ENCODE measurements at places on chromosomes 7 and 10.

GRCh38 chr7:99106411-99106810 is 37.5 kb downstream of the SMURF1 start:
- DNase-seq = no peak

DNA sequence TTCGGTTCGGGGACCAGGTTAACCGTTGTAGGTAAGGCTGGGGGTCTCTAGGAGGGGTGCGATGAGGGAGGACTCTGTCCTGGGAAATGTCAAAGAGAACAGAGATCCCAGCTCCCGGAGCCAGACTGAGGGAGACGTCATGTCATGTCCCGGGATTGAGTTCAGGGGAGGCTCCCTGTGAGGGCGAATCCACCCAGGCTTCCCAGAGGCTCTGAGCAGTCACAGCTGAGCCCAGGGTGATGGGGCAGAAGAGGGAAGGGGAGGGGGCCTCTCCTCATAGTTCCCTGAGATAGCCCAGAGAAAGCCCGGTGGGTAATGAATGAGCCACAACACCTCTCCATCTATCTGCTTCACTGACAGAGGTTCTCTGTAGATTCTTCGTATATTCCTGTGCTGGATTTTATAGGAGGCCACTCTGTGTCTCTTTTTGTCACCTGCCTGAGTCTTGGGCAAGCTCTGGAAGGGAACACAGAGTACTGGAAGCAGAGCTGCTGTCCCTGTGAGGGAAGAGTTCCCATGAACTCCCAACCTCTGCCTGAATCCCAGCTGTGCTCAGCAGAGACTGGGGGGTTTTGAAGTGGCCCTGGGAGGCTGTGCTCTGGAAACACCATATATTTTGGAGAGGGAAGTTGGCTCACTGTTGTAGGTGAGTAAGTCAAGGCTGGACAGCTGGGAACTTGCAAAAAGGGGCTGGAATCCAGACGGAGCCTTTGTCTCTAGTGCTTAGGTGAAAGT is 16.4 kb downstream of the PRSS2 start:
- no peak for DNase-seq

DNA sequence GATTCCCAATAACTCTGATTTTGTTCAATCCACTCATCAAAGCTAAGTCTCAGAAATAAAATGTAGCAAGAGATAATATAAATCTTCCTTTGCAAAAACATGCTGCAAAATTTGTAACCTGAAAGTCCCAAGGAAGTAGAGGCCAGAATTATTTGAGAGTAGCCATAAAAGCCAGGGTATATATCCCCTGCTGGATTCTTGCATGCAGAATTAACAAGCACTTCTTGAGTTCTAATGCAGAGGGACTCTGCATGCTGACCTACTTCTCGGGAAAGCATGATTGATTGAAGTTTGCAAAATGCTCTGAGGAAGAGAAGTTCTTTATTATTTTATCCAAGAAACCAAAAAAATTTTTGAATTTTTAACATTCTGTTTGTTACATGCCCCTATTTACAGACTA is 121.6 kb downstream of the THSD7A start:
- no peak for DNase-seq

GRCh38 chr10:86946213-86947155 is 10.9 kb downstream of the MMRN2 start:
- no peak for DNase-seq

GRCh38 chr10:119364645-119365600 is 157.6 kb downstream of the GRK5 start:
- DNase-seq = no peak

DNA sequence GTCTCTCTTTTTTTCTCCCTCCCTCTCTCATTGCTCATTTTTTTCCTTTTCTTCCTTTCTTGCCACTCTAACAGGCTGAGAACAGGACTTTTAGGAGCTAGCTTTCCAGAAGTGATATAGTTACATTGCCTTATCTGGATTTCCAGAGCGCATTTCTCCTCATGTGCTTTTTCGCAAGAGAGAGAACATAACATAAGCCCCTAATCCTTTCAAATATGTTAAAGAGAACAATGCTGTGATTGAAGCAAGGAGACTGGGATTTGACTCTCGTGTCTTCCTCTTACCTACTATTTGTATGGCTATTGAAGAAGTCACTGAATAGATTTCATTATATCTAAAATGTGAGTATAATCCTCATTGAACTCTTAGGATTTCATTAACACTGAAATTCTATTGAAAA is 101.2 kb upstream of the PRPS1L1 start:
- no peak for DNase-seq

- no peak for DNase-seq
Measured at GRCh38 chr7:67306331-67306730, 309.7 kb downstream of the TYW1 start.

- DNase-seq = no peak
Measured at GRCh38 chr7:139744768-139745677, 32.8 kb downstream of the HIPK2 start.

DNA sequence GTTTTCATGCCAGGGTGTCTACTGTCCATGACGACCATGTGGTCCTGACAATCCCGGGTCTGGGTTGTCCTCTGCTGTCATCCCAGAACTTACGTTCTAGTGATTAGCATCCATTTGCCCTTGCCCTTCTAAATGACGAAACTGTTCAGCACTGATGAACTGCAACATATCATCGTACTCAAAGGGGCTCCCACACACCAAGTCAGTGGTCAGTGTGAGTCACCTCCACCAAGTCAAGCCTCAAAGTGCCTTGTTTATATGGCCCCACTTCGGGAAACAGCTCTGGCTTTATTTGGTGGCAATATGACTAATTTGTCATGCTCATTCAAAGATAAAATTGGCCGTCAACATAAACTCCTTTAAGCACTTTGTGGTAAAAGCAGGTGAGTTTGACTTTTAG is 110.7 kb downstream of the FRMD4A start:
- no peak for DNase-seq

GRCh38 chr10:75525067-75525466 is 93.6 kb downstream of the LRMDA start:
- DNase-seq = no peak

DNA sequence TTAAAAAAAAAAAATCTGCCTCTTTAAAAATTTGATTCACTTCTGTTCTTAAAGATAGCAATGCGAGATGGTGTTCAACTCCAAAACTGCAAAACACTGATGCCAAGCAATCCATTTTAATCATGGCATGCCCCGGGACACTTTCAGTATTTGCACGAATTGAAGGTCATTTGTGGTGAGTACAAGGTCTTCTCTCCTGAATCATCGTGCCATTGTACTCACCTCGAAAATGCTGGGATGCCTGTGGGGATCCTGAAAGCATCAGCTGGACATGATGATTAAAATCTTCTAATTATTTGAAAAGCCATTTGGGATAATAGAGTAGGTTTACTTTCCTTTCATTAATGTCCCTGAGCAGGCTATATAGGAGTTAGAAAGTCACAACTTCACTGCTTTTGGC is 125.1 kb upstream of the NRP1 start:
- no peak for DNase-seq

- DNase-seq = no peak
Measured at GRCh38 chr10:105195831-105196230, 554.7 kb downstream of the SORCS3 start.

DNA sequence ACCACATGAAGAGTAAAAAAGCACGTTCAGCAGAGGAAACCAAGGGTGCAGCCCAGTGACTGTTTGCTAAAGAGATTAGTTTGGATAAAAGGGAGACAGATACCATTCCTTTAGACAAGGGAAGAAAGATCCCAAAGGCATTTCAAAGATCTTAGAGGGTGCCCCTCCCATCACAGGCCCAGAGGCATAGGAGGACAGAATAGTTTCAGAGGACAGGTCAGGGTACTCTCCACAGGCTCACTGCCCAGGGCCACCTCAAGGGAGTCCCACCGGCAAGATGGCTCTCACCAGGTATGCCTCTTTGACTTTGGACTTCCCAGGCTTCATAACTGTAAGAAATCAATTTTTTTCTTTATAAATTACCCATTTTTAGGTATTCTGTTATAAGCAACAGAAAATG is 4.7 kb upstream of the TCTN3 start:
- DNase-seq = no peak

DNA sequence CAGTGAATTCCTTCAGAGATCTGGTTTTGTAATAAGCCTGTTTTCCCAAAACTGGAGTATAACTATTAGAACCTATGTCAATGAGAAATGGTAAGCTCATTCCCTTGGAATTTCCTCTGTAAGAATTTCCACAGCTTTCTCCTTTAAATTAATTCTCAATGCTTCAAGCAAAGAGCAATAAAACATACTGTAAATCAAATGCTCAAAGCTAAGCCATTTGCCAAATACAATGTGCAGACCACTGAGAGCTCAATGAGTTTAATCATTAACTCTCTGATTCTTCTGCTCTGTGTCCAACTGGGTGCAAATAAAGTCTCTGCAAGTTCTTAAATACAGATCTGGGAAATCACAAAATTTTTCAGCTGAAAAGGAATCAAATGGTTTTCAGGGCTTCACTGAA is 227.6 kb upstream of the IMMP2L start:
- no peak for DNase-seq

DNA sequence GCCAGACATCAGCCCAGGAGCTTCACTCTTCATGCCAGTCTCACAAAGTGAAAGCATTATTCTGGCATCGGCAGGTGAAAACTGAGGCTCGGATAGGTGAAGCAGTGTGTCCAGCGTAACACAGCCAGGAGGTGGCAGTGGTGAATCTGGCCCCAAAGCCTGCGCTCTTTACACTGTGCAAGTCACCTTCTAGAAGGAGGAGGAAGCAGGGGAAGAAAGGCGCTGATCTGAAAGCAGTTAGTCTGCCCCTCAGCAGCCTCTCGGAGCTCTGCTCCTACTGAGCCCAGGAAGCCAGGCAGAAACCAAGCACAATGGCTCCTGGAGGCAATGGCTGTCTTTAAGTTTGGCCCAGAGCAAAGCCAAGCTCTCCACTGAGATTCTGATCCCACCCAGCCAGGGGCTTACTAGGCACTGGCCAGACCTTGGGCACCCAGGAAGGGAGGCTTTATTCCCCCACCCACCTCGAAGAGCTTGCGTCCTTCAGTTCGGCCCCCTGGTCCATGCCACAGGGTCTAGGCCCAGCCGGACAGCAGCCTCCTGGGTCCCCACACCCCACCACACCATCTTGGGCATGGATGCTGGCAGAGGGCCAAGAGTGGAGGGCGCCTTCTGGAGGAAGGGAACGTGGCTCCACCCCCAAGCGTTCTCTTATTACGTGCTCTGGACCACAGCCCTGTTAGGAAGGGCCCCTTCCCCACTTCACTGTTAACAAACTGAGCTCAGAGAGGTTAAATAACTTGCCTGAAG is 104.5 kb downstream of the GRID1 start:
- no peak for DNase-seq

DNA sequence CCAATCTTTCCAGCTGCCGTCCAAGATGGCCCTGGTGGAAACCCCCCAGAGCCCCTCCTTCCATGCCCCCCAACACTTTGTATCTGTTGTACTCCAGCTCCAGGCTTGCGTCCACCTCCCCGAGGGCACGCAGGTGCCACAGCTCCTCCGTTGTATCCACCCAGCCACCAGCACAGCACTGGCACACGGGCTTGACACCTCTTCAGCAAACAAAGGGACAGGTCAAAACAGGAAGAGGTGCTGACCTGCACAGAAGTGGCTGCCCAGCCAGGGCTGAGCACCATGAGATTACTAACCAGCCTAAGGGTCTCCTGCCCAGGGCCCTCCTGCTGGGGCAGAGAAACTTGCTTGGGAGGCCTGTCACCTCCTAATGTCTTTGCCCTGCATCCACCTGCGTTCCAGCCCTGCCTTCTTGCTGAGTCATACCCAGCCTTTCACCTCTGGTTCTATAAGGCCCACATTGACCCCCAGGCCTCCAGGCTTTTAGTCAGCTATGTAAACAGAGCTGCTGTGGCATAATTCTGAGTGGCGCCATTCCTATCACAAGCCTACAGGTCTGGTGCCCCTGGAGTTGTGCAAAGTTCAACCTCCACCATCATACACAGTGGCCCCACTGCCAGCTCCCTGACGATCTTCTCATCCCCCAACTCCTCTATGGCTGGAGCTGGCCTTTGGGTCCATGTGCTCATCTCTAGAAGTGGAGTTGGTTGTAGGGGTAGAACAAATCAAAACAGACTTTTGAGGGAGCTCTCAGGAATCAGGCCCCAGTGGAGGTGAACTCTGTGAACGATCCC is 20.9 kb downstream of the SLC29A3 start:
- no peak for DNase-seq

DNA sequence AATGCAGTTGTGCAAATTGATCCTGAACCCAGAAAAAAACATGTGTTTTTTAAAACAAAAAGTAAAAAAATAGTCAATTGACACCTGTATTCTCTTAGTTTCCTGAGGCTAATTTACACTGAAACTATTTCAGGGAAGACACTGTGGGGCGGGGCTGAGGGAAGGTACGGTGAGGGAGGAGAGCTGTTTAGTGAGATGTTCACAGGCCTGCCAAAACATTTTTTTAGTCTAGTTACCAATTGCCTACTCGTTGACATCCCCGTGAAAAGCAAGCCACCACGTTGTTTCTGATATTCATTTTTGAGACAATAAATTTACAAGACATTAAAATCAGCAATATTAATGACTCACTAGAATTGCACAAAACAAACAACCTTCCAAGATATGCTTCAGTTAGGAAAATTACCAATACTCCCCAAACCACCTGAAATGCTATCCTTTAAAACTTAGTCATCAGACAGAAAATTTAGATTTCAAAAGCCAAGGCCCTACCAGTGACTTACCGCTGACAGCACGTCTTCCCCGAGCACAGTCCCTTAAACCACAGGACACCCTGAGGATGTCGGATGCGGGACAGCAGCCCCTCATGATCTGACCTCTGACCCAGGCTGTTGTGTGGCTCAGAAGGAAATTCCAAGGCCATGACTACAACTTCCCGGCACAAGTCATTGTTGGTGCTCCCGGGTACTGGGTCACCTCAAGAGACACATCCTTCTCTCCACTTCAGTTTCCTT is 279.2 kb downstream of the PRPF18 start:
- no peak for DNase-seq

- DNase-seq = peak; percentile 28
Measured at GRCh38 chr7:1225441-1226185, 7.1 kb upstream of the UNCX start.

GRCh38 chr10:4807761-4808507 is 18.1 kb upstream of the AKR1E2 start:
- no peak for DNase-seq

- no peak for DNase-seq
Measured at GRCh38 chr7:128191136-128191844, 49.8 kb upstream of the LEP start.

- DNase-seq = no peak
Measured at GRCh38 chr10:99754670-99755069, 22.6 kb downstream of the CUTC start.

- DNase-seq = peak; percentile 35
Measured at GRCh38 chr7:36280840-36281812, 108.5 kb upstream of the ANLN start.

- DNase-seq = no peak
Measured at GRCh38 chr7:127831318-127832219, 179.6 kb downstream of the SND1 start.

GRCh38 chr7:53218730-53219504 is 183.5 kb downstream of the POM121L12 start:
- DNase-seq = no peak

Measured in CD4-positive, alpha-beta T cell treated with Interleukin-15 for 4 hours (primary cell).